A549 treated with ZK216348 at 1 μM for 4 hours (cell line): ENCODE measurements at places on chromosomes 16 and 17. TPM values are rescaled to one million over a fixed set of nuclear protein-coding genes. Genes with fewer than 3 reads are reported as not detected.

Gene SLC6A4
- total RNA-seq = 0.08 TPM in 1 of 5 replicates, not detected in the others

Gene PMFBP1
- 0.07 to 0.28 TPM (median 0.25 TPM) in 3 of 5 replicates, not detected in the others for total RNA-seq

Gene CYGB
- total RNA-seq = 0.81 to 1.4 TPM (median 1.1 TPM) in 5 replicates

Gene OR4D1
- not detected in 5 replicates for total RNA-seq

Gene HCRT
- 0.55 TPM in 1 of 5 replicates, not detected in the others for total RNA-seq

Gene TNFRSF13B
- not detected in 5 replicates for total RNA-seq

Gene PTX4
- 0.14 TPM in 1 of 5 replicates, not detected in the others for total RNA-seq

Gene C16orf92
- not detected in 5 replicates for total RNA-seq

Gene KRTAP17-1
- not detected in 5 replicates for total RNA-seq

Gene TXNL4B
- 18.7 to 22.6 TPM (median 21.1 TPM) in 5 replicates for total RNA-seq

Gene WNT9B
- total RNA-seq = not detected in 5 replicates

Gene SLC13A2
- 0.08 to 0.20 TPM (median 0.16 TPM) in 5 replicates for total RNA-seq

Gene FBXL16
- total RNA-seq = 3.5 to 8.1 TPM (median 7.5 TPM) in 5 replicates

Gene TIMP2
- total RNA-seq = 171 to 247 TPM (median 222 TPM) in 5 replicates

Gene FOXN1
- total RNA-seq = 0.05 to 0.07 TPM in 2 of 5 replicates, not detected in the others

Gene ZNRF1
- total RNA-seq = 19.0 to 26.4 TPM (median 24.8 TPM) in 5 replicates

Gene ARL5C
- total RNA-seq = not detected in 5 replicates

Gene C17orf100
- 1.6 to 3.1 TPM (median 2.9 TPM) in 5 replicates for total RNA-seq

Gene TMIGD1
- not detected in 5 replicates for total RNA-seq

Gene ANKRD40
- 41.4 to 53.6 TPM (median 47.0 TPM) in 5 replicates for total RNA-seq

Gene OTOP3
- not detected in 5 replicates for total RNA-seq

Gene GCGR
- 0.11 to 0.52 TPM (median 0.31 TPM) in 4 of 5 replicates, not detected in the other for total RNA-seq

Gene CD300A
- not detected in 5 replicates for total RNA-seq

Gene ABCC11
- total RNA-seq = 0.12 to 0.22 TPM (median 0.17 TPM) in 4 of 5 replicates, not detected in the other

Gene SDR42E2
- total RNA-seq = not detected in 5 replicates

Gene SBK1
- total RNA-seq = 0.17 to 0.45 TPM (median 0.35 TPM) in 5 replicates

Gene SLC52A1
- 0.33 to 1.1 TPM (median 0.75 TPM) in 5 replicates for total RNA-seq

Gene TMEM114
- not detected in 5 replicates for total RNA-seq

Gene ADAD2
- total RNA-seq = not detected in 5 replicates

Gene CSH2
- not detected in 5 replicates for total RNA-seq

Gene SYNGR3
- total RNA-seq = 4.4 to 8.7 TPM (median 8.3 TPM) in 5 replicates

Gene GLTPD2
- total RNA-seq = not detected in 5 replicates

Gene CNGB1
- total RNA-seq = 0.22 to 0.33 TPM (median 0.29 TPM) in 4 of 5 replicates, not detected in the other

Gene SMIM22
- not detected in 5 replicates for total RNA-seq

Gene PNMT
- total RNA-seq = 0.12 to 0.14 TPM in 2 of 5 replicates, not detected in the others

Gene KRT32
- not detected in 5 replicates for total RNA-seq

Gene FAM20A
- total RNA-seq = not detected in 5 replicates

Gene CCDC43
- 22.6 to 41.1 TPM (median 30.1 TPM) in 5 replicates for total RNA-seq

Gene TMC7
- total RNA-seq = 6.9 to 10.5 TPM (median 8.7 TPM) in 5 replicates

Gene CBFA2T3
- total RNA-seq = 0.18 to 0.75 TPM (median 0.47 TPM) in 5 replicates

Gene RPTOR
- total RNA-seq = 18.3 to 35.8 TPM (median 32.7 TPM) in 5 replicates

Gene CD300LB
- total RNA-seq = 0.11 TPM in 1 of 5 replicates, not detected in the others

Gene PLCD3
- 111 to 204 TPM (median 188 TPM) in 5 replicates for total RNA-seq

Gene CES5A
- not detected in 5 replicates for total RNA-seq

Gene KRT39
- not detected in 5 replicates for total RNA-seq

Gene NR1D1
- 8.8 to 11.3 TPM (median 10.3 TPM) in 5 replicates for total RNA-seq

Gene MYH2
- total RNA-seq = not detected in 5 replicates

Gene HES7
- total RNA-seq = 1.1 to 5.5 TPM (median 4.0 TPM) in 5 replicates

Gene ACSM2A
- not detected in 5 replicates for total RNA-seq

Gene ETV4
- total RNA-seq = 44.1 to 52.6 TPM (median 50.8 TPM) in 5 replicates

Gene HSD11B2
- total RNA-seq = 1.4 to 1.7 TPM (median 1.6 TPM) in 5 replicates

Gene TAT
- 0.04 TPM in 1 of 5 replicates, not detected in the others for total RNA-seq

Gene IL34
- 0.32 to 0.83 TPM (median 0.43 TPM) in 4 of 5 replicates, not detected in the other for total RNA-seq

Gene IL17C
- not detected in 5 replicates for total RNA-seq

Gene KAT2A
- total RNA-seq = 31.8 to 56.4 TPM (median 52.0 TPM) in 5 replicates
